ENCODE measurements at places on chromosomes 1 and 21.
A peak's percentile ranks its signal among the peaks of the same experiment; 100 is the strongest.

GRCh38 chr1:215476541-215476940 is 90.6 kb upstream of the KCTD3 start:
- no peak for DNase-seq

DNA sequence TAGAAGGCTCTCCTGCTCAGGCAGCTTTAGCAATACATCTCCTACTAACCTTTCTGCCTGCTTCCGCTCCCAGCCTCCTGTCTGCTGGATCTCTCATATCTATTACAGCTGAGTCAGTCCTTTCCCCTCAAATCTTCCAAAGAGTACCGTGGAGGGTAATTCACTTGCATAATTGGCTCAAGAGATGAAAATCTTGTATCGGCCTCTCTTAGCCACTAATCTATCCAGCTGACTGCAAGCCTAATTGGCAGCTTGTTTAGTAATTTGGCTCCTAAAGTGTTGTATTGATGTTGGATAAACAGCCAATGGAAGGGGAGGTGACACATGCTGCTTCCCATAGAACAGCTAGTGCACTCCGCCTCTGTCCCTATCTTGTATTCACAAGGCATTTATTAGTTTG is 195.7 kb downstream of the GPATCH2 start:
- no peak for DNase-seq

- DNase-seq: no peak
These were observed 160.1 kb upstream of the UBE2U start for GRCh38 chr1:64043288-64043687.

DNA sequence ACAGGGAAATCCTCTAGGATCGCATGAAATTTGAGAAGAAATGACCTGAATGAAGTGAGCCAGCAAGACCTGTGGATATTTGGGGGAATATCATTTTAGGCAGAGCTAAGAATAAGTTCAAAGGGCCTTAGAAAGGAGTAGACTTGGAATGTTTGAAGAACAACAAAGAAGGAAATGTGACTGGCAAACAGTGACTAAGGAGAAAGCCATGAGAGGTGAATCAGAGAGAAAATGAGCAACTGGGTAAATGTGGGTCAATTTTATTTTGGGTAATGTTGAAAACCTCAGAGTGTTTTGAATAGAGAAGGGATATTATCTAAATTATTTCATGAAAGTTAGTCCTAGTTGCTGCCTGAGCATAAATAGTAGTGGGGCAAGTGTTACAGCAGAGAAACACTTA is 672.8 kb downstream of the LMO4 start:
- no peak for DNase-seq

GRCh38 chr1:236524895-236525184 is 1.1 kb downstream of the LGALS8 start:
- DNase-seq: peak; percentile 73

DNA sequence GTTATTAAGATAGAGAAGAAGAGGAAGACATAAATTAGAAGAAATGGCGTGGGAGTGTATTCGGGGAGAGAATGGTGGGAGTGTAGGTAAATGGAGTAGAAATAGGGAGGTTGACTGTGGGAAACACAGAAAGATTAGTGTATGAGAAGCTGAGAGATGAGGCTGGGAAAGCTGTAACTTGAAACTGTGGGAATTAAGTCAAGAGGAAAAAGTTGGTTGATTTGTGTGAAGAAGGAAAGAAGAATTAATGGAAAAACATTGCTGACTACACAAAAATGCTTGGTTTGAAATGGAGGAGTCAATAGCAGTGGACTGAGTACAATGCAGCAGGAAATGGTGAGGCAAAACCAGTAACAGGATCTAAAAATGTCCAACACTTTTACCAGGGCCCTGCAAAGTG is 448.3 kb downstream of the PTPRC start:
- DNase-seq: no peak

DNA sequence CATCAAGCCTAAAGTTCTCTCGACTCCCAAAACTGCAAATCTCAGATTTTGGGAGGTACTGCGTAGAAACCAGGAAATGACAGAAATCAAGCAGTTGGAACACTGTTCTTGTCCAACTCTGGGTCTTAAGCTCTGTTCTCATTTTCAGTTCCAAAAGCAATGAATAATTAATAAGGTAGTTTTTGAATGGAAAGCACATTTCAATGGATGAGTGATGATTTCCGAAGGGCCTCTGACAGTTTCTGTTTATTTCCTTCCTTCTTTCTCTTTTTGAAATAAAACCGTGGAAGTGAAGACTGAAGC is 20.9 kb upstream of the TARBP1 start:
- DNase-seq: no peak

DNA sequence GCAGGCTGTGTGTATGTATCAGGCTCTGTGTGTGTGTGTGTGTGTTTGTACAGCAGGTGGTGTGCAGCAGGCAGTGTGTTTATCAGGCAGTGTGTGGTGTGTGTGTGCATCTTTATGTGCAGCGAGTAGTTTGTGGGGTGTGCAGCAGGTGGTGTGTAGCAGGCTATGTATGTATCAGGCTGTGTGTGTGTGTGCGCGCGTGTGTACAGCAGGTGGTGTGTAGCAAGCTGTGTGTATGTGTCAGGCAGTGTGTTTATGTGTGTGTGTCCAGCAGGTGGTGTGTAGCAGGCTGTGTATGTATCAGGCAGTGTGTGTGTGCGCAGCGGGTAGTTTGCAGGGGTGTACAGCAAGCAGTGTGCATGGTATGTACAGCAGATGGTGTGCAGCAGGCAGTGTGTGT is 29.0 kb downstream of the PTPRF start:
- no peak for DNase-seq

GRCh38 chr1:168365719-168366479 is 85.2 kb downstream of the TBX19 start:
- DNase-seq: no peak

Measured in suppressor macrophage treated with lipopolysaccharide for 1 hour (primary cell).